ENCODE measurements at places on chromosomes 11 and 22. TPM values are rescaled to one million over a fixed set of nuclear protein-coding genes. Genes with fewer than 3 reads are reported as not detected.

GRCh38 chr11:123640029-123640428 lies 14.4 kb downstream of the SCN3B start:
- no peak for DNase-seq
- H3K27me3 ChIP-seq = peaks cover 66% of the 10 kb centered on the region
- H3K27ac ChIP-seq = no peak overlapping the region
- peaks cover 4% of the 10 kb centered on the region for H3K4me1 ChIP-seq

DNA sequence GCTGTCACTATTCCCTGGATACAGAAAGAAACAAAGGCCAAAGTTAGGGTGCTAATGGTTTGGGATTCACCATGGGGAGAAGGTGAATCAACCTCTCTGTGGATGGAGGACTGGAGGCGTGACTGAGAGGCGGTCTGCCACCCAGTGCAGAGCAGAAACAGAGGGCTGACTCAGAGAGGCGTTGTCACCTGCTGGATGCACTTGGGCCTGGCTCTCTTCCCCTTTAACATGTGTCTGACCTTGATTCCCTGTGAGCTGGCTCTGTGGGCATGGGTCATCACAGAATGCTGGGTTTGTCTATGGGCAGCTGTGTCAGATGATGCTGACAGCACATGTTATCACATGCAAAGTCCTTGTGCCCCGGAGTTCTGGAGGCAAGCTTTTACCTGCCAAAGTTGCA lies 75.9 kb downstream of the LDLRAD3 start:
- H3K4me1 ChIP-seq = no peaks in the 10 kb centered on the region
- no peak overlapping the region for H3K27ac ChIP-seq
- no peak for DNase-seq
- peaks cover 31% of the 10 kb centered on the region for H3K27me3 ChIP-seq
- no peak overlapping the region for H3K4me3 ChIP-seq

DNA sequence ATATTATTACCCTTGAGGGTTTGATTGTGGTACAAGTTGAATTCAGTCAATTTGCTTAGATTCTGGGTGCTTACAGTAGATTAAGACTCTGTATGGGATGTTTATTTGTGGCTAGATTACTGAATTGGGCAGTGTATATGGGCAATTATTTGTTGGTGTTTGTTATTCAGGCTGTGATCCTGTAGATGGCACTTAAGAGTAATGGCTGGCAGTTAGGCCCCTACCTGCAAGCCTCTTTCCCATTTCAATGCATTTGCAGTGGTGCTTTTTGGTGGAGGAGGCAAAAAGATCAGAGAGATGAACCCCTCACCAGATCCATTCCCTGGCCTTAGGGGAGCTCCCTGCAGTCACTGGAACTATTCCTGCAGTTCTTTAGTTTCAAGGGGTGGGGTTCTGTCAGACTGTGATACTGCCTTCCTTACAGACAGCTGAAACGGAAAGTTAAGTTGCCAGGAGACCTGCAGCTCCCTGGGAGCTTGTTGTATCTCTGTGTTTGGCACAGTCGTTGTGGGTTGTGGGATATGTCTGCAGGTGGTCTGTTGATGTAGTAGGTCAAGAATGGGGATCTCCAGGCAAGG lies 199.5 kb downstream of the AASDHPPT start:
- no peaks in the 10 kb centered on the region for H3K27me3 ChIP-seq
- no peak for DNase-seq
- no peaks in the 10 kb centered on the region for H3K36me3 ChIP-seq
- H3K27ac ChIP-seq = no peak overlapping the region

DNA sequence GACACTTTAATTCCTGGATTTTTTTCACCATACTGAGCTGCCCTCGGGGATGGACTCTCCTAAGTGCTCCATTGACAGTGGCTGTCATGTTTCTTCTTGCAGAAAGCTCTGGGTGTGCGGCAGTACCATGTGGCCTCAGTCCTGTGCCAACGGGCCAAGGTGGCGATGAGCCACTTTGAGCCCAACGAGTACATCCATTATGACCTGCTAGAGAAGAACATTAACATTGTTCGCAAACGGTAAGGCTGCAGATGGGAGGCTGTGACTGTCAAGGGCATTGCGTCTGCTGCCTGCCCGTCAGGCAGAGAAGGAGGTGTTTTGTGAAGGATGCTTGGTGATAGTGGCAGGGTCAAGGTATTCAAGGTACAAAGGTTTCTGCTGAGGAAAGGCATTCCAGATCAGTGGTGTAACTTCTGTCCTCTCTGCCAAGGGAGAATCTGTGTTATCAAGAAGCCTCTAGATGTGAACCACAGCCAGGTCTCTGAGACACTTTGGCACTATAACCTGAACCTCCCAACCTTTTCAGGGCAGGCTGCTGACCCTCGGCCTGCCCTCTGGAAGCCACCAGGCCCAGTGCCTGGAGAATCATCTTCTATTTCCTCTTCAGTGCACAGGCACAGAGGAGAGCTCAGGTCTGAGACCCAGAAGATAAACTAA lies 30.8 kb downstream of the ACO2 start:
- DNase-seq = no peak
- H3K27ac ChIP-seq = peak overlapping the region; percentile 47
- H3K4me1 ChIP-seq = no peaks in the 10 kb centered on the region
- no peaks in the 10 kb centered on the region for H3K36me3 ChIP-seq

GRCh38 chr22:26700886-26701285 lies 43.5 kb downstream of the MIAT start:
- peaks cover 11% of the 10 kb centered on the region for H3K36me3 ChIP-seq
- H3K4me1 ChIP-seq = peaks cover 20% of the 10 kb centered on the region
- DNase-seq = no peak
- H3K27me3 ChIP-seq = no peaks in the 10 kb centered on the region
- no peak overlapping the region for H3K4me3 ChIP-seq

Gene MYOD1
- not detected for total RNA-seq

DNA sequence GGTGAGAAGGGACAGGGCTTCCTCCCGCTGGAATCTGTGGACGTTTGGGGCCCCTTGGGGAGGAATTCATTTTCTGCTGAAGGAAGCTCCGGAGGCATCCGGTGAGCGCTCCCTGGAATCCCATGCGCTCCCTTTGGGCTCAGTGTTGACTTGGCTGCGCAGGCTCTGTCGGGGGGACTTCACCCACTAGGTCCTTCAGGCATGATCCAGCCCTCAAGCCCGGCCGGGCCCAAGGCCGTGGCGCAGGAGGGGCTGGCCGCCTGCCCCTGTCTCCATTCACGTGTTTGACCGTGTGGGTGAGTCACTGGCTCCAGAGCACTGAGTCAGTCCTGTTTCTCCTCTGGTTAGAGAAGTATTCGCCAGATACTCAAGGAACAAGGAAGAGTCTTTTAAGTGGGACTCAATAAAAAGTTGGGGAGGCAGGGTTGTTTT lies 1.4 kb downstream of the CTTN start:
- H3K4me1 ChIP-seq = peaks cover 10% of the 10 kb centered on the region
- H3K27ac ChIP-seq = no peak overlapping the region
- no peak for DNase-seq
- H3K27me3 ChIP-seq = peaks cover 38% of the 10 kb centered on the region
- peak overlapping the region; percentile 91 for H3K4me3 ChIP-seq
- H3K36me3 ChIP-seq = peaks cover 3% of the 10 kb centered on the region

- no peak for DNase-seq
- H3K27me3 ChIP-seq = peaks cover 53% of the 10 kb centered on the region
Measured at GRCh38 chr11:123316003-123316402, 114.1 kb upstream of the GRAMD1B start.

Gene MSANTD2
- total RNA-seq = 11.3 TPM

GRCh38 chr11:117299351-117300282 lies 8.5 kb downstream of the BACE1-AS start:
- no peak for DNase-seq
- H3K36me3 ChIP-seq = peaks cover 5% of the 10 kb centered on the region
- peaks cover 10% of the 10 kb centered on the region for H3K4me1 ChIP-seq
- no peak overlapping the region for H3K4me3 ChIP-seq
- no peak overlapping the region for H3K27ac ChIP-seq

DNA sequence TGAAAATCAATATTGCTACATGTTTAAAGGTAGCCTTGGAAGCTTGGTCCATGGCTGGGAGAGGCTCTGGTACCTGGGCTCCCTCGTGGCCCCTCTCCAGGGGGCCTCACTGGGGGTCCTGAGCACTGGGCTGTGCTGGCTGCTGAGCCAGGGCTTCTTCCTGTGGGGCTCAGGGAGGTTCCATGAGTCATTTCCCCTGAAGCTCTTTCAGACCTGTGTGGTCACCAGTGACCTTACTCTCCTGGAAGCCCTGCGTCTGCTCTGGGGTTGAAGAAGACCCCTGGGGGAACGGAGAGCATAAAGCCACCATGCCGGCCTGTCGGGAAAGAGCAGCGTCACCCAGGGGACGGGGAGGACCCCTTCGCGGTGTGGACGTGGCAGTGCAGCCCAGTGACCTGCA lies 389.0 kb downstream of the TBC1D22A start:
- peaks cover 2% of the 10 kb centered on the region for H3K36me3 ChIP-seq
- DNase-seq = no peak
- no peaks in the 10 kb centered on the region for H3K27me3 ChIP-seq
- H3K4me1 ChIP-seq = peaks cover 7% of the 10 kb centered on the region
- H3K27ac ChIP-seq = no peak overlapping the region
- no peak overlapping the region for H3K4me3 ChIP-seq

DNA sequence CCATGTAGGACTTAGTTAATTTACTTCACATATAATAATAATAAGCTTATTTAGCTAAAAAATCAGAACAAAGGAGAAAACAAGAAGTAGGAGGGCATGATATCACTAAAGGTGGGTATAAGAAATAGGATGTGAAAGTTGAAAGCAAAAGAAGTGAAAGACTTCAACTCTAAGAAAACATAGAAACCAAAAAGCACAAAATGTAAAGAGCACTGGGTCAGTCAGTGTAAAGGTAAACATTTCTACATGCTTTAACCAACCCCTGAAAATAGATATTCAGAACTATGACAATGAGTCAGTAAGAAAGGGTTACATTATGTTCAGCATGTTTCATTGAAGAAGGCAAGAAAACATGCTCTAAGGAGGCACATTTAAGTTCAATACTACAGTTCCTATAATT lies 298.8 kb downstream of the SWAP70 start:
- no peak for DNase-seq
- no peak overlapping the region for H3K27ac ChIP-seq
- H3K36me3 ChIP-seq = peaks cover 6% of the 10 kb centered on the region
- no peaks in the 10 kb centered on the region for H3K4me1 ChIP-seq

Gene OR8A1
- total RNA-seq = not detected

GRCh38 chr11:65650547-65651338 lies 12.0 kb downstream of the RELA start:
- H3K4me3 ChIP-seq = no peak overlapping the region
- peak overlapping the region; percentile 98 for H3K27ac ChIP-seq
- DNase-seq = no peak
- H3K4me1 ChIP-seq = peaks cover 35% of the 10 kb centered on the region

GRCh38 chr22:20517422-20517821 lies 10.0 kb downstream of the MED15 start:
- H3K27me3 ChIP-seq = no peaks in the 10 kb centered on the region
- DNase-seq = no peak
- no peak overlapping the region for H3K4me3 ChIP-seq
- peaks cover 42% of the 10 kb centered on the region for H3K4me1 ChIP-seq
- peaks cover 8% of the 10 kb centered on the region for H3K36me3 ChIP-seq
- H3K27ac ChIP-seq = peak overlapping the region; percentile 80

GRCh38 chr11:120336641-120337354 lies 585 bp downstream of the ARHGEF12 start:
- H3K36me3 ChIP-seq = no peaks in the 10 kb centered on the region
- H3K4me1 ChIP-seq = peaks cover 24% of the 10 kb centered on the region
- peak overlapping the region; percentile 62 for H3K27ac ChIP-seq
- H3K27me3 ChIP-seq = peaks cover 33% of the 10 kb centered on the region

Gene OR5J2
- total RNA-seq = not detected

GRCh38 chr11:64842851-64843685 lies 1.4 kb downstream of the CDC42BPG start:
- H3K27ac ChIP-seq = peak overlapping the region; percentile 37
- no peak for DNase-seq
- H3K4me1 ChIP-seq = peaks cover 13% of the 10 kb centered on the region
- peaks cover 2% of the 10 kb centered on the region for H3K36me3 ChIP-seq

GRCh38 chr11:106702805-106703204 lies 315.5 kb downstream of the GUCY1A2 start:
- no peak overlapping the region for H3K27ac ChIP-seq
- DNase-seq = no peak
- no peaks in the 10 kb centered on the region for H3K4me1 ChIP-seq
- H3K36me3 ChIP-seq = no peaks in the 10 kb centered on the region
- no peak overlapping the region for H3K4me3 ChIP-seq
